NCI-H69 (cell line): ENCODE measurements at places on chromosomes 4 and X.

GRCh38 chr4:80136270-80136669, 61.0 kb upstream of the PRDM8 start:
- peak; percentile 85 for DNase-seq

DNA sequence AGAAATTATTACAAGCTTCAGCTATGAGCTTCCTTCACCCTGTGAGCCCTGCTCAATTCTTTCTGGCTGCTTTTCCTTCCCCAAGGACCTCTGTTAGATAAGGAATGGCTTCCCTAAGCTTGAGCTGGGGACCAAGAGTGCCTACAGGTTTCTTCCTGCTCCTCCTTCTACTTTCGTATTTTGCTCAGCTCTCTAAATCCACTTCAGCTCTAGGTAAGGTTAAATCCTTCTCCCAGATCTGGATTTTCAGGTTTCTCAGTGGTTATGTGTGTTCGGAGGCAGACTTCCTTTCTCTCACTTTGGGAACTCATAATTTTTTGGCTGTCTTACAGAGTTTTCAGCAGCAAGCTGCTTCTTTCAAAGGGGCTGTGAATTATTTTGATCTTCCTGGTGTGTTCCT, 21.9 kb upstream of the ZDHHC15 start:
- no peak for DNase-seq

- no peak for DNase-seq
Measured at GRCh38 chr4:156718226-156718625, 253.4 kb downstream of the PDGFC start.

- DNase-seq: peak; percentile 18
Measured at GRCh38 chrX:13283512-13283911, 36.3 kb downstream of the ATXN3L start.

- DNase-seq: no peak
Measured at GRCh38 chr4:123952530-123953274, 556.1 kb downstream of the SPRY1 start.

GRCh38 chr4:66956426-66956825, 588.9 kb downstream of the CENPC start:
- DNase-seq: no peak

DNA sequence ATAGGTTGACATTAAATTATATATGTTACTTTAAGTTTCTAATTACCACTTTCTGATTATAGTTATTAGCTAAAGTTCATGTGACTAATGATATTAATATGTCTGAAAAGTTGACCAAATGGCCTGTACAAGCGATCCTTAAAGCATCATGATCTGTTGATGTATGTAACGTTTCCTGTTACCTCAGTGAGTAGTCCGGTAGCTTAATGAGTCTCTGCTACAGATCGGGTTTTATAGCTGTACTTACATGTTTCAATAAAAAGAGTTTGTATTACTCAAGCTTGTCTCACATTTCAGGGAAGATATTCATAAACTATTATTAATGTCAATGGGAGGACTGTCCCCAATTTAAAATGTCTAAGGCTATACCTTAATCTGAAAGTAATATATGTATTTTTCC, 246.3 kb downstream of the PPP3CA start:
- peak; percentile 80 for DNase-seq
